ENCODE measurements at places on chromosomes 2 and 18.

- DNase-seq = peak; percentile 86
These were observed 67.2 kb downstream of the MBP start for GRCh38 chr18:77065221-77065981.

DNA sequence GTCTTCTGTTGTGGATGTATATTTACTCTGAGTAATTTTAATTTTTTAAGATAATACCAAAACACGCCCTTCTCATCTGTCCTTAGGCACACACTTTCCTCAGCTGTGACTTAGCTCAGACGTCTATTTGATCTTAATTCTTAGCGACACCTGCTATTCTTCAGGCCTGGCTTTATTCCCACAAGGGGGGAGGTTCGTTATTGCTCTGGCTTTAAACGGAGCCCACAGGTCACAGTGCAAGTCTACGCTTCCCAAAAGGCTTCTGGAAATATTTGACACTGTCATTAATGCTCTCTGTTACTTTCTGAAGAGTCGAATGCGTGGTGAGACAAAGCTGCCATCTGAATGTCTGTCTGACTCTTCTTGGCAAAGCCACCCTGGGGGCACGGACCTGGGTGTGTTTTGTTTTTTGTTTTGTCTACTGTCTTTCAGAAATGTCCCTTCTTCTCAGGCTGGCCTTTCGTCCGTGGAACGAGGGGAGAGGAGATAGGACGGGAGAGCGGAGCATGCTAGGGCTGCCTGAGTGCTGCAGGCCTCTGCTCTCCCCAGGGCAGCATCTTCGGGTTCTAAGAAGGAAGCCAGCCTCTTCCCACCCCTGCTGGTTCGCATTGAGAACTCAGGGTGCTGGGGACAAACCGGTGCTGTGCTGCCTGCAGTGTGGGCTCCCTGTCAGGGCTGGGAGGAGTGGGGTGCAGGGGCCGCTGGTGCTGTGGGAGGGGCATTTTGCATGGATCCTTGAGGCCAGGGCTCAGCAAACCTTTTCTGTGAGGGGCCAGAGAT, 61.9 kb downstream of the ASAP2 start:
- DNase-seq = no peak

- DNase-seq = peak; percentile 4
These were observed 23.1 kb downstream of the ICOS start for GRCh38 chr2:203959672-203960071.

DNA sequence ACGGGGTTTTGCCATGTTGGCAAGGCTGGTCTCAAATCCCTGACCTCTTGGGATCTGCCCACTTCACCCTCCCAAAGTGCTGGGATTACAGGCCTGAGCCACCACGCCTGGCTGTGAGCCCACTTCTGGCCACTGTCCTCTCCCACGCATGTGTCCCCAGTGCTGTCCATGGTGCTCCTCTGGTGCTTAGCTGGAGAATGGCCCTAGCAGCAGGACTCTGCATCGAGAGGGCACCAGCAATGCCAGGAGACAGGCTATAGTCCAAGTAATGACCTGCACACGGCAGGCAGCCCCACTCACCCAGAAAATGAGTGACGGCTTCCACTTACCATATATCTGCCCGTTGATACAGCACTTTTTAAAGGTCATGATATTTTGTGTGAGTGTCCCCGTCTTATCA, 66.3 kb upstream of the NARS1 start:
- DNase-seq = no peak

- no peak for DNase-seq
These were observed 352.4 kb downstream of the XIRP2 start for GRCh38 chr2:167240671-167241070.

GRCh38 chr18:13522256-13522655, 204.1 kb downstream of the FAM210A start:
- DNase-seq = no peak

Data from pons (tissue), 1 donor.